ENCODE measurements at places on chromosomes 2 and 18.

DNA sequence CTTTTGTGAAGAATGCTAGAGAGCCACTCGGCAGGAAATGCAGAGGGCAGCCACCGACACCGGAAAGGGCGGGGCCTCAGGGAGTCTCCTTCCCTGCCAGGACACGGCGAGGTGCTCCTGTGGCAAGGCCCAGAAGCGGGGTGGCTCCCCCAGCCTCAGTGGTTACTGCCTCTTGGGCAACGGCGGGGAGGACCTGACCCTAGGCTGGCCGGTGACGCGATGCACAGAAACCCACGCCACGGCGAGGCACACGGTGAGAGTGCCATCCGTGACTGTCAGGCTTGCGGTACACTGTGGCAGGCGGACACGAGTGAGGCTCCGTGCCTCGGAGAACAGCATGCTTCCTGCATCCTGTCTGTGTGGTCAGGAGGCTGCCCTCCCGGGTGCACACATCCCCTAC lies 47.8 kb downstream of the ZAP70 start:
- DNase-seq, result no peak

DNA sequence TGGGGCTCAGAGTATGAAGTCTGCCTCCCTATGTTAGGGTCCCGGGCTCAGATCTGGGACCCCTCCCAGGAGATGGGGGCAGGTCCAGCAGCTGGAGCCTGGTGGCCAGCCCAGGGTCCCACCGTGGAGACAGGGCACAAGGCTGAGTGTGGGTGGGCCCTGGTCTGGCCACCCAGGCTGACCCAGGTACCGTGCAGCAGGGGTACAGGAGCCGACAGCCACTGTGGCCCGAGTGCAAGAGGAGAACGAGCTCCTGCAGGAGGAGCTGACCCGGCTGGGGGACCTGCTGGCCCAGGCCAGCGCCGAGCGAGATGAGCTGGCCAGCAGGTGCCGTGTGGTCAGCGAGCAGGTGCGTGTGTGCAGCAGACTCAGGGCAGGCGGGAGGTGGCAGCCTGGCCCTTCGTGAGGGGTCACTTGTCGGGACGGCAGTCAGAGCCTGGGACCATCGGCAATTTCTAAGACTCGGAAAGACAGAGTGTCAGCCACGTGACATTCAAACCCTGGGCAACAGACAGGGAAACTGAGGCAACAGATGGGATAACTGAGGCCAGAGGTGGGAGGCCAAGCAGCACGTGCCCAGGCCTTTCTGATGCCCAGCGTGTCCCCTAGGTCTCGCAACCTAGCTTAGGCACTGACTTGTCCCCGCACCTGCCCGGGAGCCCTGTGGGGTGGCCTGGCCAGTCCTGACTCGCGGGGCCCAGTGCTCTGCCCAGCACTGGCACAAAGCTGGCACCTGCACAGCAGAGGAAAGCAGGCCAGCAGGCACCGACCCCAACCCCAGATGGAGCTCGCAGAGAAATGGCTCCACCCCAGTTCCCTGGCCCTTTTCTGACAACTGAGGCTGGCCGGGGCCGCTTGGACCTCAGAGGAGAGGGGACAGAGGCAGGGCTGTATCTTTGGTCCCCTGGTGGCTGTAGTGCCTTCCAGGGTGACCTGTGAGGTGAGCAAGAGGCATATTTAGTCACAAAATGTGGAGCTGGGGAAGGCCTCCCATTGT lies 13.9 kb downstream of the CROCC2 start:
- no peak for DNase-seq

DNA sequence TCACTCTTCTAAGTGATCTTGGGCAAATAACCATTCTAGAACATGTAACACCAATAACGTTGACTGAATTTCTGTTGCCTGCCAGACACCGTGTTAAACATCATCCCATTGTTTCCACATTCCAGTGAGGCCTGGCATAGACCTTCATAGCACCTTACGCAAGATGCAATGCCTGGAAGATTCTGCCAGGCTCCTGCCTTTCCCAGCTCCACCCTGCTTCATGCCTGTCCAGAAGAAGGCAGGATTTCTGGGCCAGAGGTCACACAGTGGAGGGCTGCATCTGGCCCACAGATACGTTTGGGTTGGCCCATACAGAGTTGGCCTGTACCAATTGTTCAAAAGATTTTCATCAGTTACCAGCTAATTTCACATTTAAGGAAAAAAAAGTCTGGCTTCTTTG lies 46.3 kb downstream of the EN1 start:
- no peak for DNase-seq

- no peak for DNase-seq
Observed at GRCh38 chr2:38966006-38966405, 76.3 kb downstream of the ARHGEF33 start.

DNA sequence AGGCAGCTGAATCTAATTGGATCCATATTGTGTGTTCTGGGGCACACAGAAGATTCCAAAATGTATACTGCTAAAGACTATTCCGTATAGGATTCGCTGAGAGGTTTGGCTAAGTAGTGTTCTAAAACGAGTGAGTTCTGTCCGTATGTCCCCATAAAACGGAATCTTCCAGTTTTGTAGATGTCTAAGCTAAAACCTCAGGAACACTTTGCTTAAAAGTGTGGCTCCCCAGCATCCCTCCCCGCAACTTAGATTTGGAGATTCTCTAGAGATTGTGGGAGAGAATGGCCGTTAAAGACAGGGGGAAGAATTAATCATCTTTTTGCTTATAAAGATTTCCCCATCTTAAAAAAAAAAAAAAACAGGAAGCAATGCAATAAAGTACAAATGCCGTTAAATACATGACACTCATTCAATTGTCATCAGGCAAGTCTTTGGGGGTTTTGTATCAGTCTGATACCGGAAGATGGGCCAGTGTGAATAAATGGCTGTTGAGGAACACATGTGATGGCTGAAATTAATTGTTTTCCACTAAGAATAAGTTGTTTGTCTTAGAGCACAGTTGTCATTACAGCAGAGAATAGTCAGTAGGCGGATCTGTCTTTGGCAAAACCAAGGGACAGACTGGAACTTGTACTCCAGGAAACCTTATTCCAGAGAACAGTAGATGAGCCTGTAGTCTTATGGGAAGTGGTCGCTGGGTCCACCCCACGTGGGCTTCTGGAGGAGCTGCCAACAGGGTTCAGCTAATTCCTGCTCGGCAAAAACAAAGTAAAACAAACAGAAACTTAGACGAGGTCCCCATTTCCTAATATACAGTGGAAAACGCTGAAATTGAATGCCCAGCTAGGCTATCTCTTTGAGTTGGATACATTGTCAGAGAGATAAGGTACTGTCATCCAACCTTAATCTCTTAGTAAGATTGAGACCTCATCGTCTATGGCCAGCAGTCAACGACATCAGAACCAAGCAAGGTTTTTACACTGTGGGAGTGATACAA lies 1.7 kb downstream of the EMILIN2 start:
- DNase-seq, result no peak

DNA sequence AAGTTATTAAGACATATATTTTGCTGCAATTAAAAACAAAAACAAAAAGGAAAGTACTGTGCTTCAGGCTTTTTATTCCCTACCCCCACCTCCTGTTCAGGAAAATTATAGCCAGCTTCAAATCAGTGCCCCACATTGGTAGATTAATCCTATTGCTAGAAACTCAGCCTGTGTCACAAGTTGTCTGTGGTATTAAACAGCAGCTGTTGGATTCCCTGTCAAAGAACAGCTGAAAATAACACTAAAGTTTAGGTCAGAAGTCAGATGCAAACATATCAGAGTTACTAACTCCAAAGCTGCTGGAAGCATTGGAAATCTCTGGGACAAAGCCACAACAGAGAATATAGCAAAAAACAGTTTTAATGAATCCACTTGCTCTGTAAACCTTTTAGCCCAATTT lies 818 bp upstream of the CCDC141 start:
- DNase-seq, result no peak

DNA sequence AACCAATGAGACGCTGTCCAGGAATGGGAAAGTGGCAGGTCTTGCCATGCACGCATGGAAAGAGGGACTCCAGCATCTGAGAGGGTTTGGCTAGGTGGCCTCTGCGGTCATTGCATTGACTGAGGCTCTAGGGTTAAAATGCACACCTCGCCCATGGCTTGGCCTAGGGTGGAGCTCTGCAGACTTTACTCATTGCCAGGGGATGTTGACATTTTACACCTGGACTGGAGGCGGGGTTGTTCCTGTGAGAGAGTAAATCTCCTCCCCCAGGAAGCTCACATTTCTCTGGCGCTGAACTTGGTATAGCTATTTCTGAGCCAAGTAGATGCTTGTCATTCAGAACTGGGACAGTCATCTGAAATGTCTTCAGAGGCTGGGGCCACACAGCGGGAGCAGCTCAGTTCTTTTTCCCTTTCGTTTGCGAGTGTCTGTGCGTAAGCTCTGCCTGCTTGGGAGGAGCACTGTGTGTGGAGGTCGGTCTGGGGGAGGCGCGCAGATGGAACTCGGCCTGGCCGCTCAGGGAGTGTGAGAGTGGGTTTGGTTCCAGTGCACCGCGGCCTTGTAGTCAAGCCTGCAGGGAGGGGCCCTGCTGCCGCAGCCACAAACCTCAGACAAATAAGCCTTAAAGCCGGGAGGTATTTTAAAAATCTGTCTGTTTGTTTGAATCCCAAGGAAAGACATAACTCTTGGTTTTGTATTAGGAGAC lies 76.5 kb downstream of the LPIN1 start:
- DNase-seq, result no peak

DNA sequence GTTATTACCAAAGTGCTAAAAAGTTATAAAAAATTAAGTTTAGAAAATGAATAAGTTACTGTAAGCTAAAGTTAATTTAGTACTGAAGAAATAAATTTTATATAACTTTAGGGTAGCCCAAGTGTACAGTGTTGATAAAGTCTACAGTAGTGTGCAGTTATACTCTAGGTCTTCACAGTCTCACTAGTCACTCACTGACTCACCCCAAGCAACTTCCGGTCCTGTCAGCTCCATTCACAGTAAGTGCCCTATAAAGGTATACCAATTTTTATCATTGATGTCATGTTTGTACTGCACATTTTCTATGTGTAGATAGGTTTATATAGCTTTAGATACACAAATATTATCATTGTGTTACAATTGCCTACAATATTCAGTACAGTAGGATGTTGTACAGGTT lies 518.3 kb upstream of the PIK3C3 start:
- no peak for DNase-seq

GRCh38 chr2:197248623-197249022 lies 62.0 kb downstream of the ANKRD44 start:
- DNase-seq, result no peak

Data from HFF-Myc (cell line).